ENCODE measurements at places on chromosomes 4 and X.

DNA sequence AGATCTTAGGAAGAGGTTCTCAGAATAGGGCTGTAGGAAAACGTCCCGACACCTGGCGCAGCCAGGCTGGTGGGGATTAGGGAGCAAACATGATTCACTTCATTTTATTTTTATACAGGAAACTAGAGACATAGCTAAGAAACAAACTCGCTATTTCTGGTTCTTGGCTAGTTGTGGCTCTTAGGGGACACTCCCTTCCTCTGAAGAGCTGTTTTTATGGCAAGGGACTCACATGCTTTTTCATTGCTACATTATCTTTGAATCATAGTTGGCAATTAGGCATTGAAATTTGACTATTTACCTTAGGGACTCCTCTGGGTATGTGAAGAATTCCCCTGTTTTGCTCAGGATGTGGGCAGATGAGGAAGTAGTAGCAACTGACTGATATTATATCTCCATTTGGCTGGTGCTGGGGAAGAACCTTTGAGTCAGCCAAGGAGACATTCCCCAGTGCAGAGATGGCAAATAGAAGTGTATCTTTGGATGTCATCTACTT, 174.5 kb downstream of the SMIM20 start:
- no peak for DNase-seq

DNA sequence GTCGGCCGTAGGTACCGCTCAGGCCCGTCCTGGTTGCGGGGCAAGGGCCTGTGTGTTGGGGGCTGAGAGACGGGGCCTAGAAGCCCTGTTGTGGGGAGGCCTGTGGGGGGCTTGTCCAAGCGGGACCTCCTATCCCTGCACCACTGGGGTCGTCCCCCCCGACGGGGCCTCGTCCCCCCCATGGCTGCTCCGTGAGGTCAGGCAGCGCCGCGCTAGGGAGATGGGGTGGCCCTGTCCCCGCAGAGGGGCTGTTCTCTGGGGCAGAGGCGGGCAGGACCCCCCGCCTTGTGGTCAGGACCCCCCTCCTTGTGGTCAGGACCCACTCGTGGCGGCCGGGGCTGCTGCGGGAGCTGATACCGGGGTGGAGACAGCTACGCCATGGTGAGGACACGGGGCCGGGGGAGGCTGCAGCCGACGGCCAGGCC, 12.1 kb upstream of the GTPBP6 start:
- no peak for DNase-seq

DNA sequence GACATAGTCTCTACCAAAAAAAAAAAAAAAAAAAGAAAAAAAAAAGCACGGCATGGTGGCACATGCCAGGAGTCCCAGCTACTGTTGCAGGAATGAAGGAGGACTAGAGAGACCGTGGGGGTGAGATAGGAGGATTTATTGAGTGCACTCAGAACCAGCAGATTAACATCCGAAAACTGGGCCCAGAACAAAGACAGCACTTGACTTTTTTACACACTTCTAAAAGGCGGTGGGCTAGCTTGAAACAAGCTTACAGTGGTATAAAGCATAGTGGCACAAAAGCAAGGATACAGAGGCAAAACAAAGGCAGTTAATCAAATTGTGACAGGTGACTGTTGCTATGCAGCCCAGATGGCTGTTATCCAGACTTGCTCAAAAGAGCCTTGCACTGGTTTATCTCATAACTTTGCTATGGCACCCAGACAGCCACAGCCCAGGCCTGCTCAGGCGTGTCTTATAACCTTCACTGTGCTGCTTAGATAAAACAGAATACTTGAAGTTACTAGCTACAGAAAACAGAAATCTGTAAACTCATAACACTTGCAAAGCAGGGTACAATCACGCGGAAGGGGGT, 9.9 kb upstream of the PI4K2B start:
- DNase-seq = no peak

DNA sequence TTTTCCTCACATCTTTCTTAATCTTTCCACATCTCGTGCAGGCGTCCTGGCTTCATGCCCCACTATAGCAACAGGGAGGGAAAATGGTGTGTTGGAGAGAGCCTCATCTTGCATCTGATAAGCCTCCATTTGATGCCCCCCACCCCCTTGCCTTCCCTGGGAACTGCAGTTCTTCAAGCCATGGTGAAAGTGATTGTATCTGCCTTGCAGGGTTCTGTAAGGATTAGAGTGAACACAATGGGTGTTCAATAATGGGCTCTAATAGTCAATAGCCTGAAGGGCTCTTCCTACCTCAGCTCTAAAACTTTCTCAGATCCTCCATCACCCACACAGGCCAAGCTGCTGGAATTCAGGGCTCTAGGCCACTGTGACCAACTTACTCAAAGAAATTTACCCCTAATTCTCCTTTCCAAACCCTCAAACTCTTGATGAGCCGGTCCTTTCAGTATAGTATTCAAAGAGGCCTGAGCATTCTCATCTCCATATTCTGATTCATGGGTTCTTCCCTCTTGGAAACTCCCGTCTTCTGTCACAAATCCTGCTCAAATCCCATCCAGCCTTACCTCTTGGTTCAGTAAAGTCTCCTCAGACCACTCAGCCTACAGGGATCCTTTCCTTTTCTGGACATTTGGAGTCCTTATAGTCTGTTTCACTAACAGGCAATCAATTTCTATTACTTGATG, 128.3 kb upstream of the TRIM2 start:
- DNase-seq = no peak

- DNase-seq = no peak
These were observed 160.0 kb upstream of the NAP1L5 start for GRCh38 chr4:88857588-88857987.

DNA sequence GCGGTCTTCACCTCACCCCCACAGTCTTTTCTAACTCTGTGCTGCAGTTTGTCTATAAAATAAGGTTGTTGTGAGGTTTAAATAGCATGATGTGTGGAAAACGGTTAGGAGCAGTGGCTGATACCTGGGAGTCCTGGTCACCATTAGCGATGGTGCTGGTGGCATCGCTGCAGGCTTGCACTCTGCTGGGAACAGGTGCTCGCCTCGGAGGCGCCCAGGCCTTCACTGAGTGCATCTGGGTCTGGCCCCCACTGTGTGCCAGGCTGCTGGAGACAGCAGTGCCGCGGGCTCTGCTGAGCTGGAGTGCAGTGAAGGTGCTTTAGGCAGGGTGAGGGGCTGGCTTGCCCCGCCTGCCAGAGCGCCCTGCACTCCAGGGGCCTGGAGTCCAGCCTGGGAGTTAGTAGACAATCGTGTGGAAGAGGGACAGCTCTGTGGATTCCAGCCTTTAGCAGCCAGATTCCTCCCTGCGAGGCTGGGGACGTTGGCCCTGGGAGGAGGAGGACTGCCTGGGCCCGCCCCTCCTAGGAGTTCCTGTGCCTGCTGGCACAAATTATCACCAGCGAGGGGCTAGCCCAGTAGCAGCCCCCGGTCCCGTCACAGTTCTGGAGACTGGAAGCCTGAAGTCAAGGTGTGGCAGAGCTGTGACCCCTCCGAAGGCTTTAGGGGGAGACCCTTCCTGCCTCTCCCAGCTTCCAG, 7.3 kb downstream of the RGS12 start:
- no peak for DNase-seq

- DNase-seq = no peak
These were observed 470.0 kb upstream of the INTU start for GRCh38 chr4:127162741-127163140.

DNA sequence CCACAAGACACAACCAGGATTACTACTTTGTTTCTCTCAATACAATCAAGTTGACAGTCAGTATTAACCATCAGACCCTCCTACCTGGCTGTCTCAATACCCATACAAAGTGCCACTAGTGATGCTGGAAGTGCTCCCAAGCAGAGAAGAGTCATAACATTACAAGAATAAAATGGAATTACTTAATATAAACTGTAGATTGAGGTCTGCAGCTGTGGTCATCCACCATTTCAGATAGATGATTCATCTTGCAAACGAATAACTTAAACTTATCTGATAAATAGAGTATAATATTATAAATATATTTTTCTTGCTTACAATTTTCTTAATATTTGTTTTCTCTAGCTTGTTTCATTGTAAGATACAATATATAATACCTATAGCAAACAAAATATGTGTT, 1034.2 kb upstream of the PCDH10 start:
- DNase-seq = no peak

GRCh38 chr4:85807247-85807950, 332.4 kb downstream of the ARHGAP24 start:
- DNase-seq = no peak

GRCh38 chr4:113975578-113975977, 3.9 kb downstream of the ARSJ start:
- DNase-seq = no peak

GRCh38 chrX:134691453-134691852, 33.2 kb upstream of the PLAC1 start:
- no peak for DNase-seq

- no peak for DNase-seq
These were observed 7.5 kb upstream of the KLHL5 start for GRCh38 chr4:39054497-39054896.

DNA sequence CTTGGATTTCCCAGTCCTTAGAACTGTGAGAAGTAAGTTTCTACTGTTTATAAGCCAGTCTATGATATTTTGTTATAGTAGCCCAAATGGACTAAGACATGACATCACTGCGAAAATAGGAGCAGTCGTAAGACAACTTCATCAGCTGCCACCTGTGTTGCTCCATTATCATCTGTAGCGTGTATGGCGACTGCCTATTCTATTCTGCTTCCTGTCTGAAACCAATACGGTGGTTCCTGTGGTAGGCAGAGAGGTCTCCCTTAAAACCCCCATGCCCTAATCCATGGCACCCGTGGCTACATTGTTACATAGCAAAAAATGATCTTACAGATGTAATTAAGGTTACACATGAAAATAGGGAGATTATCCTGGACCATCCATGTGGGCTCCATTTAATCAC, 105.4 kb upstream of the FAT1 start:
- no peak for DNase-seq

- no peak for DNase-seq
These were observed 119.8 kb upstream of the TSPAN5 start for GRCh38 chr4:98778206-98778605.

GRCh38 chrX:14032406-14032805, 2.7 kb upstream of the GEMIN8 start:
- peak; percentile 3 for DNase-seq

DNA sequence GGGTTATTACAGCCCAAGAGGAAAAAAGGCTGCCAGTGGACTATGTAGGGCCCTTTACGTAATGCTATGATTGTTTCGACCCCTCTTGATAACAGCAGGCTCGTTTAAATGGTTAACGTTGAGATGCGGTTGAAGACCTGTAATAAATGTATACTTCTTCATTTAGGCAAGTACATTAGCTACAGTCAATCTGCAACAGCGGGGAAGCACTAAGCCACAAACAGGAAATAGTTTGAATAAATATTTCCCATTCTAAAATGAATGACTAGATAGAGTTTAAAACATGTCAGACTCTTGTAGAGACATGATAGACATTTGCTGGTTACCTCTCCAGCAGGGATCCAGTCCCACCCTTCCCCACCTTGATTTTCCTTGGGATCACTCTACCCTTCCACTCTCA, 38.1 kb upstream of the STIM2 start:
- no peak for DNase-seq

GRCh38 chr4:2800691-2801596, 8.1 kb downstream of the SH3BP2 start:
- peak; percentile 65 for DNase-seq

- no peak for DNase-seq
These were observed 2197.7 kb downstream of the ARAP2 start for GRCh38 chr4:34046580-34046979.

- no peak for DNase-seq
These were observed 6.2 kb upstream of the HPSE start for GRCh38 chr4:83340692-83341343.

DNA sequence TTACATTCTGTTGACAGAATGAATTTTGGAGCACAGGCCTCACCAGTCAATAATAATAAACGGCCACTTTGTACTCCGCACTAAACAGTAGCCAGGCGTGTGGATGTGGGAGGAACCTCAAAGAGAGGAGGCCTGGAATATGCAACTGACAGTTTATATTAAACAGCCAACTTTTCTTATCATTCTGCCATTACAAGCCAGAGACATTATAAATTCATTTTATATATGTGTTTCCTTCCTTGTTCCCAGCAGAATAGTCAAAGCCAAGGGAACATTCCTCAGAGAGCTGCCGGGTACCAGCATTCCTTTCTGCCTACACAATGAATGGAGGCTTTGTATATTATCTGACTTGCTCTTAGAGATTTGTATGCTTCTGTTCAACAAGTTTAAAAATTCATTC, 436.5 kb upstream of the FTHL17 start:
- DNase-seq = no peak

- DNase-seq = no peak
These were observed 1092.6 kb downstream of the TECRL start for GRCh38 chr4:63316633-63317032.

GRCh38 chr4:154030746-154031145, 241.9 kb upstream of the SFRP2 start:
- DNase-seq = no peak

GRCh38 chrX:151912221-151912620, 468 bp upstream of the MAGEA4 start:
- no peak for DNase-seq

DNA sequence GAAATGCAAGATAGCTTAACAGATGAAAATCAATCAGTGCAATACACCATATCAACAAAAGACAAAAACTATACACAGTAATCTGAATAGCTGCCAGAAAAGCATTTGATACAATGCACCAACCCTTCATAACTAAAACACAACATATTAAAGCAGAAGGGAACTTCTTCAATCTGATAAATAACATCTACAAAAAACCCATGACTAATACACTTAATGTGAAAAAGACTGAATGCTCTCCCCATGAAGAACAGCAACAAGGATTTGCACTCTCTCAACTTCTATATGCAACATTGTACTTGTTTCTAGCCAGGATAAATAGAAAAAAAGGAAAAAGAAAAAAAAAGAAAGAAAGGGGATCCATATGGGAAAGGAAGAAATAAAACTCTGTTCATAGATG, 139.7 kb downstream of the RBM47 start:
- DNase-seq = no peak

DNA sequence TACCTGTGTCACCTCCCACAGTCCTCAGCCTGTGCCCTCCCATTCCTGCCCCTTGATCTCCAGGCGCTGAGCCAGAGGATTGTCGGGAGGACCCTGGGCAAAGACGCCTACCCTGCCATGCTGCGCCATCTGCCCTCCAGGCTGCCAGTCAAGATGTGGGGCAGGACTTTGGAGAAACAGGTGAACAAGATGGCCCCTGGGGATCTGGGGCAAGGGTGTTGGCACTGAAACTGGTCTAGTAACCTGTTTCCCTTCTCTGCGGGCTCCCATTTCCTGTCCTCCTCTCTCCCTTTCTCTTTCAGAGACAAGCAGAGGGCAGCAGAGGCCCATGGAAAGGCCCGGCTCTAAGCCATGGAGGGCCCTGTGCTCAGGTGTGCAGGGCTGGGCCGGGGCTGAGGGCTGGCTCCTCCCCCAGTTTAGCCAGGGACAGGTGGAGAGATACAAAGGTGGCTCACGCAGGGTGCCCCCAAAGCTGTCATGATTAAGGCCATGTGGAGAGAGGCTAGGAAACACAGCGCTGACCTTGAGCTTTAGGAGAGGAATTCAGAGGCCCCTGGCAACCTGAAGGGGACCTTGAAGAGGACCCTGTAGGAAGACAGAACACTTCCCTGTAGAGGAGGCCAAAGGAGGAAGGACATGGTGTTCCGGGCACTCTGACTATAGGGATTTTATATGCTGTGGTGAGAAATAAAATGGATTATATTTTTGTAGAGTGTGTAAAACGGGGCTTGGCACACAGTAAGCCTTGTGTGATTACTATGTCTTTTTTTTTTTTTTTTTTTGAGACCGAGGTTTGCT, at the start of gene GLOD5:
Gene GLOD5 (plus strand): TSS at position 74 of the 798 bp plus-strand sequence. CDS start 44 bp downstream, at position 118.
- no peak for DNase-seq
